ENCODE measurements at places on chromosomes 3 and 15.
A peak's percentile ranks its signal among the peaks of the same experiment; 100 is the strongest.

- no peak for DNase-seq
These were observed 54.9 kb upstream of the TBC1D21 start for GRCh38 chr15:73818308-73818985.

DNA sequence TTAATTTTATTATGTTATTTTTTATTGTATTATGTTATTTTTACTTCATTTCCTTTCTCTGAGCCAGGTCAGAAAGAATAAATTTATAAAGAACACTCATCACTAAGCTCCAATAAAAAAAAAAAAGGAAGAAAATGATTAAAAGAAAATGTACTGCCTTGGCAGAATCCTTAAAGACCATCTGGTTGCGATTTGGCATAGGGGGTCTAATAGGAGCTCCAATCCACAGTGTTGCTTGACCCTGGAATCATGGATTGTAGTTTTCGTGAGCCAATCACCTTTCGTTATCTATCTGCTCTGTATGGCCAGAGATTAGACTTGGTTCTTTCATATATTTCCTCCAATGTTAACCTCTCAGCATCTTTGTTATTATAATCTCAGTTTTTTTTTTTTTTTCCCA, 421.8 kb upstream of the MCTP2 start:
- no peak for DNase-seq

DNA sequence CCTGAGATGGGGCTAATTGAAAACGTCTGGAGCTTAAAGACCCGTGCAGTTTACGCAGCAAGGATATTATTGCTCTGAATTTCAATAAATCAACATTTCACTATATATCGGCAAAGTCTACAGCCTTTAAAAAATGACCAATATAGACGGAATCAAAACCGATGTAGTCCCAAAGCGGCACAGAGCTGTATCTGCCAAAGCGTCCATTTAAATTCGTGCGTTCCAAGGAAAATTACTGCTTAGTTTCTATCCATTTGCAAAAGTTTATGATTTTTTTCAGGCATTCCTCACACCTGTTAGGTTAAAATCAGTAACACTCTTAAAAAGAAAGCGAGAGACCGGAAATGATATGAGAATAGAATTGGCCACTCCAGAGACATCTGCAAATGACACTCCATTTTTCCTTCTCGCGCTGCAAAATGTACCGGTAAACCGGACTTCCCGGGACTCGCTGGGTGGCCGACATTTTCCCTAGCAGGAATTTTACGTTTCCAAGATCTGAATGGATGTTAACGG, 777 bp upstream of the EIF4A2 start:
- no peak for DNase-seq

DNA sequence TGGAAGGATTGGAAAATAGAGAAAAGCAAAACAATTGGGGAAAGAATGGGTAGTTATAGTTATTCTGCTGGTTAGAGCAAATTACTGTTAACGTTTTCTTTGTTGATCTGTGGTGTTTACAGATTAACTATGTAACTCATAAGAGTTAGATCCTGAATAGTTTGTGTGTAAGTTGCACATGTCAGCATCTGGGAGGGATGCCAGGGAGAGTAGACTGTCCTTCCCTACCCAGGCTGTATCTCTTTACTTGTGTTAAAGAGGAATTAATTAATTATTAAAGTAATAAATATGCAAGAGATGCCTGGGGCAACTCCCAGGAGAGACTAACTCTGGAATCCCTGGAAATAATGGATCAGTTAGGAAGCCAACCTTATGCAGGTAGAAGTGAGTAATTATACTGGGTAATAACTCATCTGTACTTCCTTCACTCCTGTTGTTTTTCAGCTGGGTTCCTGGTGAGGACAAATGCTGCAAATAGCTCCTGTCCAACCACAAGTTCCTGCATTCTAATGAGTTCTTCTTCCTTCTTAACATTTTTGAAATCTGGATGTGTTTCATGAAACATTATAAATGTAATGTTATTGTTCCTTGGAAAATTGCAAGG, 18.9 kb downstream of the GHRL start:
- no peak for DNase-seq

DNA sequence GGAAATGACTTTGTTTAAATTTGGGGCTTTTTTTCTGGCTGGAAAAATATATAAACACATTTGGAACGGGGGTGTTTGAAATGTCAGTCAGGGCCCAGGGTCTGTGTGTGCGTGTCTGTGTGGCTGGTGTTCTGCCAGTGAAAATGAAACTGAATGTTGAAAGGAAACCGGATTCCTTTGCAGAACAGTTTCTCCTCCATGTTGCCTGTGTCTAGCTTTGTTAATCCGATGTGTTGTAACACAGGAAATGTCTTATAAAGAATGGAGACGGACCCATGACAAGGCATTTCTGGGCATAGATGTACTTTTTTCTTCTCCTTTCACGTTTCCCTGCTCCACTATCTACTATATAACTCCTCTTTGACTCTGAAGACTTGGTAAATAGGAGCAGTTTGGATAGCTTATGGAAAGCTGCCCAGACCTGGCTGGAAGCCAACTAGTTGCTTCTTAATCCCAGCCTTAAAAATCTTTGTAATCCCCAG, 2.8 kb downstream of the SQOR start:
- peak; percentile 89 for DNase-seq

All from activated CD4-positive, alpha-beta T cell treated with anti-CD3 and anti-CD28 coated beads, Interleukin-2, amount 50 U/mL, for 16 hours (primary cell).